Chondrocyte (in vitro differentiated cells): ENCODE measurements at places on chromosomes 3 and 15. TPM values are rescaled to one million over a fixed set of nuclear protein-coding genes. Genes with fewer than 3 reads are reported as not detected.

HGD gene
- total RNA-seq, result 0.27 to 0.40 TPM in 2 of 3 replicates, not detected in the other

NMNAT3 gene
- total RNA-seq, result 2.0 to 2.7 TPM (median 2.0 TPM) in 3 replicates

PDZRN3 gene
- 19.4 to 31.0 TPM (median 20.0 TPM) in 3 replicates for total RNA-seq

SKOR1 gene
- total RNA-seq, result 0.15 to 0.27 TPM (median 0.22 TPM) in 3 replicates

TTC14 gene
- 36.9 to 51.9 TPM (median 37.7 TPM) in 3 replicates for total RNA-seq

MUC4 gene
- total RNA-seq, result not detected in 3 replicates

DNA sequence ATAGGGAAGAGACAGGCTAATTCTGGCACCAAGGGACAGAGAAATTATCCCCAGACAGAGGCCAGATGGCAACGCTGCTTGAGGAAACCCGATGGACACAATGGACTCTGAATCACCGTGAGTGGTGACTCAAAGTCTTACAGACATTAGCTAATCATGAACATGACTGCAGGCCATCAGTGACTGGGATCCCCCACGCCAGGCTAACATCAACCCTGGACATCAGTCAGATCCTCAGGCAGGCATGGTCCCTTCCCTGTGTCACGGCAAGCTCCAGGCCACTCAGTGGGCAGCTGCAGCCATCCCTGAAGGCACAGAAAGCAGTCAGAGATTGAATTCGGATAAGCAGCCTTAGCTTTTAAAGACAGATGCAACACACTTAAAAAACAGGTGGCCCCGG, 23.8 kb upstream of the OXTR start:
- H3K27me3 ChIP-seq, result no peaks in the 10 kb centered on the region
- no peak overlapping the region for H3K4me3 ChIP-seq
- H3K27ac ChIP-seq, result no peak overlapping the region
- peaks cover 18% of the 10 kb centered on the region for H3K4me1 ChIP-seq
- no peak for DNase-seq
- no peaks in the 10 kb centered on the region for H3K36me3 ChIP-seq

GRCh38 chr3:72011485-72011884, 226.5 kb upstream of the PROK2 start:
- H3K36me3 ChIP-seq, result no peaks in the 10 kb centered on the region
- no peak for DNase-seq
- no peak overlapping the region for H3K27ac ChIP-seq
- H3K4me1 ChIP-seq, result peaks cover 10% of the 10 kb centered on the region

GRCh38 chr15:66496951-66497501, 536 bp downstream of the SNAPC5 start:
- DNase-seq, result no peak
- H3K4me1 ChIP-seq, result peaks cover 17% of the 10 kb centered on the region
- H3K27me3 ChIP-seq, result no peaks in the 10 kb centered on the region
- H3K27ac ChIP-seq, result peak overlapping the region; percentile 92
- H3K36me3 ChIP-seq, result peaks cover 31% of the 10 kb centered on the region
- peak overlapping the region; percentile 90 for H3K4me3 ChIP-seq

DNA sequence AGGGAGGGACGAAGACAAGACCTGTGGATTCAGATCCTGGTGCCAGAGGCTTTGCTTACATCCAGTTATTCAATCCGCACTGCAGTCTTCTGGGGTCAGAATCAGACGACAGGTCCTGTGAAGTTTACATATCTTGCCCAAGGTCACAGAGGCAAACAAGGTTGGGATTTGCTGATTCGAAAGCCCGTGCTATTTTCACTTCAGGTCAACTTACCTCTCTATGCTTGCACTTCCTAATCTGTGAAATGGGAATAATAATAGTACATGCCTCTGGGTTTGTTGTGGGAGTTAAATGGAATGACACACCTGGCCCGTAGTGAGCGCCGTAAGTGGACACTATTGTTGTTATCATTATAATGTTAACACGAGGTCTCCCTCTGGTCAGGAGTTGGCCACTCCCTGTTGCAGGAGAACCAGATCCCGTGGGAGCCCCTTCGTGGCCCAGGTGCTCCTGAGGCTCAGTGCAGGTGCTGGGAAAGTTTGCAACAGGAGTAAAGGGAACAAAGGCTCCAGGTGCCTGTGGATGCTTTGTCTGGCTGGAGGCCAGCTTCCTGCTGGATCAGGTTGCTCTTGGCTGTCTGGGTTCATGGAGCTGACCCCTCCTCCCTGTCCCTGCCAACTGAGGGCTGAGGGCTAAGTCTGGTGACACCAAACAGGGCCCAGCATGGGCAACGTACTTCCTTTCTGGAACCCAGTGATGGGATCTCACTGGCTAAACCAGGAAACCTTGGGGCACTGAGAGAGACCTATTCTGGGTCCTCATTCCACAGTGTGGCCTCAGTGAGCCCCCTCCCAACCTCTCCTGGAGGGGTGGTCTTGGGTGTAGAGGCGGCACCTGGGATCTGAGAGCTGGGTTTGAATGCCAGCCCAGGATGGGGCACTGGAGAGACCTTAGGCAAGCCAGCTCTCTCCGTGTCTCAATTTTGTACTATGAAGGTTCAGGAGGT, 40.1 kb upstream of the SEMA4B start:
- no peaks in the 10 kb centered on the region for H3K27me3 ChIP-seq
- no peak overlapping the region for H3K27ac ChIP-seq
- H3K4me1 ChIP-seq, result peaks cover 24% of the 10 kb centered on the region
- no peak overlapping the region for H3K4me3 ChIP-seq
- DNase-seq, result no peak
- no peaks in the 10 kb centered on the region for H3K36me3 ChIP-seq

GRCh38 chr3:16121391-16121790, 53.1 kb upstream of the GALNT15 start:
- no peak overlapping the region for H3K4me3 ChIP-seq
- H3K27ac ChIP-seq, result no peak overlapping the region

ACSBG1 gene
- not detected in 3 replicates for total RNA-seq

DNA sequence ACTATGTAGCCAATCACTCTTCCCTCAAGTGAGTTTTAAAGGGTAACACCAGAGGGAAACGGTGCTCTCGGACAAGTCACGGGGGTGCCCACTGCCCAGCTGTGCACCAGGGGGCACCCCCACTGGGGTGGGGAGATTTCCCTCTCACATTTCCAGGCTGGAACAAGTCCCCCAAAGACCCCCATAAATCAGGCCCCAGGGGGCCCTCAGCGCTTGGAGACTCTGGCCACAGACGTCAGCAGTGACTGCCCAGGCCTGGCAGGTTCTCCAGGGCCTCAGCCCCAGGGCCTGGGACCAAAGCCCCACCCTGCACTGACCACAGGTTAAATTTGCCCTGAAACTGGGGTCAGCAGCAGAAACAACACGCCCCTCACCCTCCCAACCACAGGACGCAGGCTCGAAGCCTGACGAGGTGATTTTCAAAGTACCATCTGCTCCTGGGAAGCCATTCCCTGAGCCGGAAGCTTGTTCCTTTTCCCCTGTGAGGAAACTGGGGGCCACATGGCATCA, 17.0 kb downstream of the XXYLT1 start:
- H3K4me1 ChIP-seq, result peaks cover 75% of the 10 kb centered on the region
- H3K36me3 ChIP-seq, result no peaks in the 10 kb centered on the region
- no peaks in the 10 kb centered on the region for H3K27me3 ChIP-seq

- no peak overlapping the region for H3K4me3 ChIP-seq
- DNase-seq, result no peak
- H3K36me3 ChIP-seq, result no peaks in the 10 kb centered on the region
- H3K27me3 ChIP-seq, result peaks cover 2% of the 10 kb centered on the region
Observed at GRCh38 chr15:91921843-91922198, 68.3 kb downstream of the SLCO3A1 start.

- peaks cover 12% of the 10 kb centered on the region for H3K4me1 ChIP-seq
- DNase-seq, result no peak
- no peak overlapping the region for H3K4me3 ChIP-seq
Observed at GRCh38 chr3:89098173-89098572, 9.2 kb upstream of the EPHA3 start.

DNA sequence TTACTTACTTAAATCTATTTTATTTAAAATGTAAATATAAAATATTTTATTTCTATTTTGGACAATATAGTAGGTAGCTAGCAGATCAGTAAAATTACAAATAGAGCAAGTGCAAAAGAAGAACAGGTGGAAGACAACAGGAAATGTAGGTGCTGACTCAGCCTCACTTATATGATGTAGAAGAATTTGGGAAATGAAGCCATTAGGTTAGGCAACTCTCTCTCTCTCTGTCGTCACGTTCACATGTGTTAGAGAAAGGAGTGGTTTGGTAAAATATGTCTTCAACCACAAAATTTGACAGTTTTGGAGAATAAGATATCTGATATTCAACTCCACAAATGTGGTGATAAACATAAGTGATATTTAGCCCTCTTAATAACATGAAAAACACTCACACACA, 532.5 kb upstream of the KCNMB2 start:
- DNase-seq, result no peak
- H3K4me1 ChIP-seq, result peaks cover 6% of the 10 kb centered on the region
- H3K27me3 ChIP-seq, result no peaks in the 10 kb centered on the region
- H3K4me3 ChIP-seq, result no peak overlapping the region
- H3K36me3 ChIP-seq, result peaks cover 6% of the 10 kb centered on the region
- no peak overlapping the region for H3K27ac ChIP-seq

- no peaks in the 10 kb centered on the region for H3K27me3 ChIP-seq
- H3K4me1 ChIP-seq, result peaks cover 44% of the 10 kb centered on the region
- H3K4me3 ChIP-seq, result no peak overlapping the region
Observed at GRCh38 chr3:183301937-183302580, 49.0 kb downstream of the B3GNT5 start.

DNA sequence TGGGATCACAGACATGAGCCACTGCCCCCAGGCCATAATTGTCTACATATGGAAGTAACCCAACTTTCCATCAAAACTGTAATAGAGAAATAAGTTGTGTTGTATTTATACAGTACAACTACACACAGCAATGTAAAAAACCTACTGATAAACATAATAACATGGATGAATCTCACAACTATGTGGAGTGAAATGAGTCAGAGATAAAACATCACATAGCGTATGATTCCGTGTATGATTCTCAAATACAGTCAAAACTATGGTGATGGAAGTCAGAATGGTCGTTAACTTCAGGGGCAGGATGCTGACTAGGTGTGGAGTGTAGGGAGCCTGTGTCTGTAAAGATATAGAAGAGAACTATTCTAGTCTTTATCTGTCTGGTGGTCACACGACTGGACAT, 332.7 kb upstream of the SLCO3A1 start:
- no peak for DNase-seq
- H3K27ac ChIP-seq, result no peak overlapping the region
- H3K27me3 ChIP-seq, result no peaks in the 10 kb centered on the region
- H3K4me3 ChIP-seq, result no peak overlapping the region
- H3K4me1 ChIP-seq, result peaks cover 22% of the 10 kb centered on the region
- no peaks in the 10 kb centered on the region for H3K36me3 ChIP-seq

DNA sequence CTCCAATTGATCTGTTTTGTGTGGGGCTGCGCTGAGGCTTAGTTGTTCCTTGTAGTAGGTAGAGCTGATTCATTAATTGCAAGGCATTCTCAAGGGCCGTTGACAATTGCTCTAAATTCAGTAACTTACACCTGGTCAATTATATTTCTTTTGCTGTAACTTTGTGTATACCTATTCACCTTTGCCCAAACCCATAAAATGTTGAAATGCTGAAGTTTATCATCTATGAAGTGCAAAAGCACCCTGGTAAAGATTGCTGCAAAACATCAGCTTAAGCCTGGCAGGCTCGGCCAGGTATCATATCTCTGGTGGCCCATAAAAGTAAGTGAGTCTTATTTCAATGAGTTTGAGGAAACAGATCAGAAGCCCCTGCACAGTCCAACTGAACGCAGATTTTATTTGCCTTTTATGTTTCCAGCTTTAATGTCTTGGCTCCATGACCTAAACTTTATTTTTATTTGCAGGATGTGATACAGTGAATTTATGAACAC, 203.6 kb upstream of the SLCO3A1 start:
- no peaks in the 10 kb centered on the region for H3K4me1 ChIP-seq
- H3K27me3 ChIP-seq, result no peaks in the 10 kb centered on the region
- no peak overlapping the region for H3K27ac ChIP-seq
- H3K36me3 ChIP-seq, result no peaks in the 10 kb centered on the region
- no peak overlapping the region for H3K4me3 ChIP-seq
- no peak for DNase-seq

KLHL40 gene
- not detected in 3 replicates for total RNA-seq

PATL2 gene
- total RNA-seq, result not detected in 3 replicates

GRCh38 chr15:50113187-50113505, 5.9 kb downstream of the ATP8B4 start:
- H3K4me1 ChIP-seq, result peaks cover 8% of the 10 kb centered on the region
- peaks cover 14% of the 10 kb centered on the region for H3K27me3 ChIP-seq
- H3K36me3 ChIP-seq, result no peaks in the 10 kb centered on the region
- H3K27ac ChIP-seq, result no peak overlapping the region
- DNase-seq, result no peak
- H3K4me3 ChIP-seq, result no peak overlapping the region

RBP2 gene
- not detected in 3 replicates for total RNA-seq

DNA sequence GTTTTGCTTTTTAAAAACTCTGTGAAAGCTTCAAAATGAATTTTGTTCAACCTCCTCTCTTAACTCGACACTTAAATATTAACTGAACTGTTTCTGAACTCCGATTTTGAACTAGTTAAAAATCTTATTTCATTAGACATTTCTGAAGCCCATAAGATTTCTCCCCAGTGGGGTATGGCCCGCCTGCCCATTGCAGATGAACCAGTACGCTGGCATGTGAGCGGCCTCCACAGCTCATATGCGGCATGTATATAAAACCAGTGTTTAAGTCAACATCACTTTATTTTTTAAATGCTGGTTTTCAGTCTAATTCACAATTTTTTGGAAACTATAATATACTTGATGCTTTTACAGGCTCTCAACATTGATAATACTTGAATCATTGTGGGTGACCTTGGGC, 50.2 kb downstream of the CPN2 start:
- H3K27me3 ChIP-seq, result peaks cover 15% of the 10 kb centered on the region
- H3K36me3 ChIP-seq, result peaks cover 1% of the 10 kb centered on the region
- DNase-seq, result no peak
- H3K4me3 ChIP-seq, result no peak overlapping the region
- no peak overlapping the region for H3K27ac ChIP-seq

DNA sequence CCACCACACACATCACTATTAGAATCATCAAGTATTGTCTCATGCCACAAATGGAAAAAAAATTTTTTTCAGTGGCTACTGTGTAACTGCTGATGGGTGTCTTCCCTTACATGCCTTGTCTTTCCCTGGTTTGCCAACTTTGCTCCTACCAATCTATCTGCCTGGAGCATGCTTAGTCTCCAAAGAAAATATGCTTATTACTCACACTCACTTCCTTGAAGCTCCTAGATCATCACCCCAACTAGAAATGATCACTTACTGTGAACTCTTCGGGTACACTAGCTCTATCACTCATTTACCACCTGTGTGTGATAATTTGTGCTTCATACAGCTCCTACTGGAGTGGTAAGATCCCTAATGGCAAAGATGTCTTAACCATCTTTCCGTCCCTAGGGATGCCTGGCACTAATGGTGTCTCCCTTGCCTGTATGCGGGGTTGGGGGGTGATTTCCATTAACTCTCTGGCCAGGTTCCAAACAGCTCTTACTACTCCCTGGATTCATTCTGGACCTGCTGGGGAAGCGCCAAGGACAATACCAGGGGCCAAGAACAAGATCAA, 799 bp downstream of the VPS33B start:
- no peak for DNase-seq
- peaks cover 4% of the 10 kb centered on the region for H3K36me3 ChIP-seq
- H3K4me3 ChIP-seq, result peak overlapping the region; percentile 95
- no peaks in the 10 kb centered on the region for H3K27me3 ChIP-seq
- peak overlapping the region; percentile 90 for H3K27ac ChIP-seq
- peaks cover 28% of the 10 kb centered on the region for H3K4me1 ChIP-seq

CP gene
- total RNA-seq, result not detected in 3 replicates
